IMR-90 (cell line): ENCODE measurements at places on chromosomes 11 and 22. TPM values are rescaled to one million over a fixed set of nuclear protein-coding genes. Genes with fewer than 3 reads are reported as not detected.

CRYBB3 gene
- total RNA-seq, result not detected in 2 replicates

- DNase-seq, result no peak
- H3K36me3 ChIP-seq, result no peaks in the 10 kb centered on the region
- no peaks in the 10 kb centered on the region for H3K4me1 ChIP-seq
- H3K27me3 ChIP-seq, result no peaks in the 10 kb centered on the region
- H3K27ac ChIP-seq, result no peak overlapping the region
- H3K4me3 ChIP-seq, result no peak overlapping the region
Observed at GRCh38 chr11:20639688-20640087, 29.7 kb upstream of the NELL1 start.

DNA sequence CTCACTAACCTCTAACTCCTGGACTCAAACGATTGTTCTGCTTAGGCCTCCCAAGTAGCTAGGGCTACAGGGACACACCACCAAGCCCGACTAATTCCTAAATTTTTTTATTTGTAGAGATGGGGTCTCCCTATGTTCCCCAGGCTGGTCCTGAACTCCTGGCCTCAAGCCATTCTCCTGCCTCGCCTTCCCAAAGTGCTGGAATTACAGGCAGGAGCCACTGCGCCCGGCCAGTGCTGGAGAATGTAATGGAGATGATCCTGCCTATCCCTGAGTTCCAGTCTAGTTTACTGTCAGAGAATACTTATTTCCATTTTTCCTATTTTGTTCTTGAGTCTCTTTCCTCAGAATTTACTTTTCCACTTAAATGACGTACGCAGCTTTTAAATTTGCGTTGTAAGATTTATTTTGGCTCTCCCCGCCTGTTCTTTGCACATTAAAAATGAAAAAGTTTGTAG lies at the start of gene CHEK1:
Gene CHEK1, plus strand, starts transcription at position 408 of the 458 bp plus-strand sequence. CDS start 1,606 bp downstream, outside the sequence.
- DNase-seq, result no peak
- no peaks in the 10 kb centered on the region for H3K27me3 ChIP-seq
- H3K27ac ChIP-seq, result peak within 1 kb of the TSS; percentile 95
- peaks cover 7% of the 10 kb centered on the region for H3K36me3 ChIP-seq

- peaks cover 59% of the 10 kb centered on the region for H3K27me3 ChIP-seq
- no peaks in the 10 kb centered on the region for H3K36me3 ChIP-seq
- no peak overlapping the region for H3K27ac ChIP-seq
- no peak overlapping the region for H3K4me3 ChIP-seq
Observed at GRCh38 chr11:61011950-61012736, 40.7 kb downstream of the CD6 start.

DNA sequence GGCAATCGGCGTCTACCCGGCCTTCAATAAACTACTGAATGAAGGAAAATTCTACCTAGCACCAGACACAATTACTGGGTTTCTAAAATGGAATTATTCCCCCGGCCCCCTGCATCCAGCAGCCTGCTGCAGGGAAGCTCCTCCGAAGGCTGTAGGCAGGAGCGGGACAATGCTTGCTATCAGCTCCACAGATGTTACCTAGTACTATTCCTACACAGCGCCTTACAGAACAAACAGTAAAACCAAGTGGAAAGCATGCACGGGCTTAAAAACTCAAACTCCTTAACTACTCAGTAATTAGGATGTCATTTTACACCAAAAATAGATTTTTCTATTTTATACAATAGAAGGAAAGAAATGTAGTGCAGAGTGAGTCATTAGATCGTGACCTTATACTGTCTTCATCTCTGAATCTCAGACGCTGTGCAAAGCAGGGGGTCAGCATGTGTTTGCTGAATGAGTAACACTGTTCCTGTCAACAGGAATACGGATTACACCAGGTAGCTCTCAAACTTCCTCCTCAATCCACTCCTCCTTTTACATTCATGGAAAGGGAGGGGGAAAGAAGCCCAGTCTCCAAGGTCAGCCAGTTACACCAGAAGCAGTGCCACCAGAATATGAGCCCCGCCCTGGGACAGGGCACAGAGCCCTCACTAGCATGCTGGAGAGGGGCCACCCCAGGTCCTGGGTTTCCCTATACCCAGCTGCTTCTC lies 74.9 kb downstream of the PACSIN2 start:
- H3K4me3 ChIP-seq, result no peak overlapping the region
- H3K4me1 ChIP-seq, result peaks cover 32% of the 10 kb centered on the region
- no peaks in the 10 kb centered on the region for H3K36me3 ChIP-seq
- DNase-seq, result peak; percentile 90

GRCh38 chr11:86066033-86066432 lies 2.9 kb downstream of the PICALM start:
- H3K27me3 ChIP-seq, result no peaks in the 10 kb centered on the region
- H3K27ac ChIP-seq, result no peak overlapping the region
- peak overlapping the region; percentile 96 for H3K4me3 ChIP-seq
- H3K36me3 ChIP-seq, result no peaks in the 10 kb centered on the region
- no peak for DNase-seq
- H3K4me1 ChIP-seq, result peaks cover 10% of the 10 kb centered on the region
